Suppressor macrophage (primary cell): ENCODE measurements at places on chromosomes 4 and X.
A peak's percentile ranks its signal among the peaks of the same experiment; 100 is the strongest.

DNA sequence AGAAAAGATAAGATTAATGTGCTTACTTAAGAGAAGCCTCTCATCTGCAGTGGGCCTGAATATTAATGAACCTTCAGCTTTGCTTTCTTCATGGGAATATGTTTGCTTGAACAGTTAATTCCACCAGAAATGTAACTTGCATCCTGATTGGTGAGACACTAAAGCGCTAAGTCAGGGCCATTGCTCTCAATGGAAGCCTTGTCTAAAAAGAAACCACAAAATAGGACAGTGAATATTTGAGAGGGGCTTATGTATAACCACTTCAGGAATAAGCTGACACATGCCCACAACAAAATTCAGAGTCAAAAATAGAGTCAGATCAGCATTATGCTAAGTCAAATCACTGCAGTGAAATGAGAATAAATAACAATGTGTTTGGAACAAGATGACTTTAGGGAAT is 1125.8 kb downstream of the STIM2 start:
- no peak for DNase-seq

GRCh38 chr4:165330071-165330470 is 2.6 kb downstream of the MSMO1 start:
- no peak for DNase-seq

GRCh38 chrX:71917621-71918343 is 7.1 kb downstream of the NHSL2 start:
- no peak for DNase-seq

GRCh38 chr4:172134521-172134920 is 321.3 kb downstream of the GALNTL6 start:
- no peak for DNase-seq

GRCh38 chr4:153787061-153787560 is 1.8 kb downstream of the SFRP2 start:
- DNase-seq, result no peak

DNA sequence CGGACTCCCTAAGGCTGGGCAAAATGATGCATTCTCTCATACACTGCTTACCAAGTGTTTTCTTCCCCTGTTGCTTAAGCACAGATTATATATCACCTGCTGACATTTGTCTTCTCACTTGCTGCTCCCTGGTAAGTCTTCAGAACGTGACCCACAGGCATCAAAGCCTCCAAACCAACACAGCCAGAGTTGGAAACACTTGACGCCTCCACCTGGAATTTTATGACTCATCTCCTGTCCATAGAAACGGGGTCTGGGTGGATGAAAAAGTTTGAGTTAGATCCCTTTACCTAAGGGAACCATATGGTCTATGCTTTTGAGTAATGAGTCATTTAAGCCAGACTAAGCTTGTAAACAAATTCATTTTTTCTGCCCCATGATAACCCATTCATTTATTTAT is 251.6 kb downstream of the USP46 start:
- DNase-seq, result no peak

DNA sequence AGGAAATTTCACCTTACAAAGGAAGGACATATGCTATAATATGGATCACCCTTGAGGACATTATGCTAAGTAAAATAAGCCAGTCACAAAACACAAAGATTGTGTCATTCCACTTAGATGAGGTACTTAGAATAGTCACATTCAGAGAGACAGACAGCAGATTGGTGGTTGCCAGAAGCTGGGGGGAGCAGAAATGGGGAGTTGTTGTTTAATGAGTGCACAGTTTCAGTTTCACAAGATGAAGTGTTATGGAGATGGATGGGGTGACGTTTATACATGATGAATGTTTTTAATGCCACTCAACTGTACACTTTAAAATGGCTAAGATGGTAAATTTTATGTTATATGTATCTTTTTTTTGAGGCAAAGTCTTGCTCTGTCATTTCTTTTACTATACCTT is 14.8 kb upstream of the SPON2 start:
- no peak for DNase-seq

DNA sequence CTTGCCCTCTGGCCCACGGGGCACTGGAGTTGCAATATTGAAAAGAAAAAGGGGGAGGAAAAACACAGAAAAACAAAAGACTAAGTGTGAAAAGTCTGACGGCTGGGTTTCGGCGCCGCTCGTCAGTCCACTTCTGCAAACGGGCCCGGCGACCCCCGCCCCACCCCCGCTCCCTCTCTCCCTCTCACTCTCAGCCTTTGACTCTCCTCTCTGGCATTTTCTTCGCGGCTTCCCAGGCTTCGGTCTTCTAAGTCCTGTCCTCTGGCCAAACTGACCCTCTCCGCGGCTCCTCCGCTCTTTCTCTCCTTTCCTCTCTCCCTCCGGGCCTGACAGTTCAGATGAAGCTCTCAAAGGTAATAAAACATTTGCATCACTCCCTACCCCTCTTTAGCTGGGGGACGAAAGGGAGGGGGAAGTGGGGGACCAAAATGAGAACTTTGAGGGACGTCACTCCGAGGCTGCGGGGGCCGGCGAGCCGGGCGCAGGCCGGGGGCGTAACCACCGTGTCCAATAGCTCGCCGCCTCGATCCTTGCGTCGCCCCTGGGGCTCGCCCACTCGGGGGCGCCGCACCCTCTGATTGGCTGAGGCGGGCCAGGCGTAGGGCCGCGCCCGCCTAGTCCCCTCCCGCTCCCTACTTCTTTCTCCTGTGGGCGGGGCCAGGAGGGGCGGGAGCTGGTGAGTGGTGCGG is at the start of gene NKX6-1:
NKX6-1 (minus strand) TSS at position 358 of the 689 bp plus-strand sequence. CDS start 1,064 bp downstream, outside the sequence.
- DNase-seq, result peak; percentile 77

DNA sequence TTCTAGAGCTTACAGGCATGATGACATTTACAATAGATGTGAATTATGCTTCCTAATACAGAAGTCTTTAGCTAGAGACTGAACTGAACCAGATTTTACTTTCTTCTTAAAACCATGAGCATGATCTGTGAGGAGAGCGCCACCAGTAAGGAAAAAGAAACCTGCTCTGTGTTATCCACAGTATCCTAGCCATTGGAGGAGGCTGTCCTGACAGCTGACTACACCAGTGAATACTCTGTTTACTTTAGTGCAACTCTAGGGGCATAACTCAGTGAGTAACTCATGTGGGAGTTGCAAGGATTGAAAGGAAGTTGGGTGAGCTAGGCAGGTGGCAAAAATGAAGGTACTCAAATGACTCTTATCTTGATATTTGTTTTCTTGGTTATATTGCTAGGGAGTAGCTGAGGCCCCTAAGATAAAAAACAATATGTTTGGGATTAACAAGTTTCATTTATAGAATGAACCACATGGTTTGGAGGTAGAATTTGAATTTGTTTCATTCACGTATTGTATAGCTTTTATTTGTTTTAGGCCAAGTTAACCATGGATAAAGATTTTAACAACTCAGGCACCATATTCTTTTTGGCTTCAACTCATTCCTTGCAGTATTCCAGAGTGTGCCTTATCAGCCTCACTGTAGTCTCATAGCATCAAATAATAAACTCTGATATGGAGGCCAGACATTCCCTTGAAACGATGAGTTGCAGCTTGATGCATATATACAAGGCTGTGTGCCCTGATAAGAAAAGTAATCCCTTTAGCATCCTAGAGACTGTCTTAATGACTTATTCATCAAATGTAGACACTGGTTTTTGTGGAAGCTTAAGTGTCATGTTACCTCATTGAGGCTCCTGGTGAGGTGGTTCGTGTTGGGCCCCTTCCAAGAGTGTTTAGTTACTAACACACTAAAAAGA is 2.5 kb downstream of the BMP3 start:
- DNase-seq, result no peak

- DNase-seq, result no peak
Observed at GRCh38 chr4:181200076-181200475, 1043.1 kb upstream of the TENM3 start.

- no peak for DNase-seq
Observed at GRCh38 chr4:114399105-114399504, 199.5 kb upstream of the UGT8 start.

- no peak for DNase-seq
Observed at GRCh38 chr4:95506264-95506663, 42.5 kb downstream of the UNC5C start.

DNA sequence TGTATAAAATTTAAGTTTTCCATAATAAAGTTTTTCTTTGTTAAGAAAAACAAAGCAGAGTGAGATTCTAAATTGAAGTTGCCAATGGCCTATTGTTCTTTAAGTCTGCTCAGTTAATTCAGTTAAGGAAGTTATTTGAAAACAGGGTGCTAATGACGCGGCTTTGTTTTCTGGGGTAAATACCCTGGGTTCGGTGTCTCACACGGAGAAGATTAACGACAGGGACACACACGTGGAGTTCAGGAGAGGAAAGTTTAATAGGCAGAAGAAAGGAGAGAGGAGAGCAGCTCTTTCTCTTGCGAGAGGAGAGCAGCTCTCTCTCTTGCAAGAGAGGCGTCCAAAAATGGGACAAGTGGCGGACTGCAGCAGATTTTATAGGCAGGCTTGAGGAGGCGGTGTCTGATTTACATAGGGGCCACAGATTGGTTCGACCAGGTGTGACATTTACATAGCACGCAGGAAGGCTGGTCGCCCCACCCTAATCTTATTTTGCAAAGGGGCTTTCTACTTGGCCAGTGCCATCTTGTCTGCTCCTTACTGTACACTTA is 9.6 kb downstream of the CA5B start:
- no peak for DNase-seq

- DNase-seq, result peak; percentile 48
Observed at GRCh38 chrX:155027509-155028066, 944 bp downstream of the FUNDC2 start.

GRCh38 chrX:48848847-48849246 is 13.4 kb upstream of the PCSK1N start:
- no peak for DNase-seq

DNA sequence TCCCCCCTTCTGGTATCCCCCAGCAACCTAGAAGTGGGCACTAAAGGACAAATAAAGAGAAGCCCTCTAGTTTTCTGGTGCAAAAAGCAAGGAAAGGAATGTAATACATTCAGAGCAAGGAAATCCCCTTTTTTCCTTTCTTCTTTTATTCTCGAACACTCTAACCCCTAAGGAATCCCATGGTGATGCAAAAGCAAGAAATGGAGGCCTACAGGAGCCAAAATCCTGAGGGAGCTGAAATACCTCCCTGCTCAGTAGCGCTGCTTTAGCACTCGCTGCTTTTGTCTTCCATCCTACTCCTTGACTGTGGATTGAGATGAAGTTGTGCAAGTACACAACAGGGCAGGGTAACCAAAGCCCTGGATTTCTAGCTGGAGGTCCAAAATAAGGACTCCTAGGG is 251.0 kb downstream of the PRDM5 start:
- no peak for DNase-seq

- DNase-seq, result no peak
Observed at GRCh38 chr4:81807386-81807785, 335.7 kb upstream of the RASGEF1B start.

GRCh38 chrX:104270916-104271512 is 16.3 kb upstream of the ESX1 start:
- DNase-seq, result peak; percentile 12

DNA sequence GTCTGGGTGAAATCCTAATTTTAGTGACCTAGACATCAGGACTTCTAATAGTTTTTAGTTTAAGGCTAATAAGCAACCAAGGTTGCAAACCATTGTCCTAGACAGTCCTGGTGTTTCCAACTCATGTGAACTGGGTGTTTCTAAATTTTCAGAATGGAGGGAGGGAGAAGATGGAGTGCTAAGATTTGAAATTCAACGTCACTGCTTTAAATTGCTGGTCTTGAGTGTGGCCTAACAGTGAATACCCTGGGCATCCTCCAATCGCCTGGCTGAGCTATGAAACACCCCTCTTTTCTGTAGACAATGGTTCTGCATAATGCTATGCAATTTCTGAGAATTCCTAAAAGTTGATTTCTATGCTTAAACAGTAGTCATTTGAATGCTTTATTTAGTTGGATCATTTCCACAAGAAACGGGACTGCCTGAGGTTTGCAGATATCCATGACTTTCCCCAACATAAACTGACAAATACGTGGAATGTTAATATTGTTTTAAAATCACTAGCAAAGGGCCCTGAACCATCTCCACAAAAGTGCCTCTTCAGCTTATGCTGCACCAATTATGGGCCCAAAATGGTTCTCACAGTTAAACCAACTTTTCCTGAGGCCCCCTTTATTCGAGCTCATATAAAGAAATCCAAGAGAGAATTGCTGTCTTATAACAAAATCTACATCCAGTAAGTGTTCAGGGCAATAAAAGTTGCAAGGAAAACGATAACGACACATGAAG is 1.1 kb downstream of the FBXL5 start:
- peak; percentile 56 for DNase-seq

- DNase-seq, result no peak
Observed at GRCh38 chr4:8050555-8051206, 107.9 kb downstream of the ABLIM2 start.

DNA sequence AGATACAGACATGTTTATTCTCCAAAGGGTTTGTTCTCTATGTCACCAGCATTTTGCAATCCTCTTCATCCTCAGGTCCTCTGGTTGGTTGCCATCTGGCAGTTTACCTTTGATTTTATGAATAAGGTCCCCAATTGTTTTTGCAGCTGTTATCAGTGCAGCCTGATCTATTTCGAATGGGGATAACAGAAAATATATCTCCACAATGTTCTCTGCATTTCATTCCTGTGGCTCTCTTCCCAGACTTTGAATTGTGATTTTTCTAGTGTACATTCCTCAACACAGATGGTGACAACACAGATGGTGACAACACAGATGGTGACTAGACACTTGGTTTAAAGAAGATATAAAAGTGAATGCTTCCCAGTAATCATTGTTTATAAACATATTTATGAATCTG is 74.1 kb downstream of the FBXO8 start:
- no peak for DNase-seq

DNA sequence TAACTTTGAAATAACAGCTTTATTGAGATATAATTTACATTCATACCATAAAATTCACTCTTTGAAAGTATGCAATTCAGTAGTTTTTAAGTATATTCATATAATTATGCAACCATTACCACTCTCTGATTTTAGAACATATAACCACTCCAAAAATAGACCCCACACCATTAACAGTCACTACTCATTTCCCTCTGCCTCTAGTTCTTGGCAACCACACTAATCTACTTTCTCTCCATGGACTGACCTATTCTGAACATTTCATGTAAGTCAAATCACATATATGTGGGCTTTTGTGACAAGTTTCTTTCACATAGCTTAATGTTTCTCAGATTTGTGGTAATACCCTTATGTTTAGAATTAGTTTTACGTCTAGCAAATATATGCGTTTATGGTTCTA is 19.5 kb upstream of the GLRA3 start:
- no peak for DNase-seq

DNA sequence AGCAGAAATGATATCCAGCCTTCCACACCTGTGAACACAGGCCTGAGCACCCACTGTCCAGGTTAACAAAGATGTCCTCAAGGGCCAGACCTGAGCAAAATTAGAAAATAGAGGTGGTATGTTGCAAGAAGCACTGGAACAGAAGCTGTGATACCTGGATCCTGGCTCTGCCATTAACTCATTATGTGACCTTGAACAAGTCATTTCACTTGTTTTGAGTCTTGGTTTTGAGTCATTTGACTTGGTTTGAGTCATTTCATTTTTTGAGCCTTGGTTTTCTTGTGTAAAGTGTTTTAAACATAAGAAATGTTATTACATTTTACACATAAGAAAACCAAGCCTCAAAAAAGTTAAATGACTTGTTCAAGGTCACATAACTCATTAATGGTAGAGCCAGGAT is 2.9 kb upstream of the NWD2 start:
- DNase-seq, result no peak
